ENCODE measurements at places on chromosomes 2 and 18.

DNA sequence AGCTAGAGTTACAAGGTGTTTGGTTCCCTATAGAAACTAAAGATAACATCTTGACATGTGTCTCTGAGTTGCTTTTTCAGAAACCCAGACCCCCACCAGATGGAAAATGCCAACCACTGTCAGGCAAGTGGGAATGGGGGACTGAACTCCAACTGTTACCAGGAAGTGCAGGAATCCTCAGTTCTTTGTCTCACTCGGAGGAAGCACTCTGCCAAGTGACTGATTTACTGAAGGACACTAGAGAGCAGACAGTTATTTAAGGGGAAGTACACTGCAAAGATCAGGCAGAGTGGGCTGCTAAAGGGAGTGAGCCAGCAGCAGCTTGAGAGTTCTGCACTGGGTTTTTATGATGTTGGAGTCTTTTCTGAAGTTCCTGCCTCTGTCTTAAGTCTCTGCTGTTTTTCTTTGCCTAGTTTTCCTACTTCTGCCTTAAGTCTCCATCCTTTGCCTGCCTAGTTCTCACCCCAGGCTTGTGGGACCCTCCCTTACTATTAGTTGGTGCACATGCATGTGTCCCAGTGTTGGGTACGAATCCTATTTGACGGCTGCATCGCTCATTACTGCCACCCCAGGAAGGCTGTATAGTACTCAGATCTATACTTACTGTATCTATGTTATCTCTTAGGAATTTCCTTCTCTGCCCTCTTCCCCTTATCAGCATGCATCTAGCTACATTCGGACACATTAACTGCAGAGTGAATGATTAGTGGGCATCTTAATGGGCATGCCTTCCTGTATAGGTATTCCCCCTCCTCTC lies 97.1 kb downstream of the TEX51 start:
- no peak for DNase-seq

DNA sequence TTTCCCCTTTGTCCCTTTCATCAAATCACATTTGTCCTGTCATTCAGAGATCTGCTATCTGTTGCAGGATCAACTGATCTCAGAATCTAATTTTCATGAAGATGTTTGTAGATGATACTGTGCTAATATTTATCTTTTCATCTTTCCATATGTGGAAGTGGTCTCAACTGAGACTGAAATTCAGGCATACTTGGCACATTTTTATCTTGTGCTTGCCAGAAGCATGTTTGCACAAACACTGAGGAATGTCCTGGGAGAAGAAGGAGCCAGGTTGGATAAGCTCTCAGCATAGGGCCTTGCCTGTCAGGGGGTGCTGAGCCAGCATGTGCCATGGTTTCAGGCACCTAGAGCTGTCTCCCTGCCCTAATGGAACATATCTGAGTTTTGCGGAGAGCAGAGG lies 24.5 kb upstream of the MMADHC start:
- no peak for DNase-seq

- DNase-seq = no peak
These were observed 28.1 kb downstream of the CCDC68 start for GRCh38 chr18:54931152-54931551.

DNA sequence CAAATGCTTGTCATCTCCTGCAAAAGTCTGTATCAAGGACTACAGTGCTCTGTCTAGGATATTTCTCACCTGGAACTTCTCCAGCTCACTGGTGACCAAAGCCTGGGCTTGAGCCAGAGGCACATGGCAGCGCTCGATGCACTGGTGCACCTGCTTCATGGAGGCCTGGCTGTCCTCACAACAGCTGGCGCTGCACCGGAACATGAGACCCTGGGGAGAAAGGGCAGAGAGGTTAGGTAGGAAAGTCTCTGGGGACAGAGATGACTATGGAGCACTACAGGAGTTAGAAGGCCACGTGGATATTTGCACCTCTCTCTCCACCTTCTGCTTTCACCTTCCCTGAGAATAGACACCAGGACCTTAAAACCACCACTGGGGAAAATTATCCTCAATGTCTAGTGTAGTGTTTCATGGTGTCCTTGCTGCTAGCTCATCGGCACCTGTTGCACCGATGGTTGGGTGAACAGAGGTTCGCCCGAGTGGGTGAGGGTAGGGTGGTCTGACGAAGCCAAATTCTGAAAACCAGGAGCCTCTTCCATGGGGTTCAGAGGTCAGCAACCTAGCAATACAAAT lies 1.0 kb downstream of the FAM136A start:
- no peak for DNase-seq

DNA sequence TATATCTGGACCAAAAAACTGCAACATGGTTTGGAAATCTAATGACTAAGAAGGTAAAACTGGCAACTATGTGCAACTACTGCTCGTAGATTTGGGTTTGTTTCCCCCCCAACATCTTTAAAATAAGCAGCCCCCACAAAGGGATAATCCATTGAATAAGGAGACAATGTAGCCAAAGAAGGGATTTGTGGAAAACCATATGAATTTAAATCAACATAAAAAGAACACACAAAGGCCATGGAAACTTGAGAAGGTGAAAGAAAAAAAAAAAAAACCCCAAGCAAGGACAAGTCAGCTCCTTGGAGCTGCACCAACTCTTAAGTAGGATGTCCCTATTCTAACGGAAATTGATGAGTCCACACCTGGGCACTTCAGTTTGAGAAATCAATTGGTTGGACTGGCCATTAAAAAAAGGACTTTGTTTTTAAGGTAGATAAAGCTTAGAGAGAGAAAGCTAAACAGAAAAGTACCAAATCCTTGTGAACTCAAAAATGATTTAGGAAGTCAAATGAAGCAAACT lies 53.7 kb upstream of the ST8SIA5 start:
- no peak for DNase-seq

DNA sequence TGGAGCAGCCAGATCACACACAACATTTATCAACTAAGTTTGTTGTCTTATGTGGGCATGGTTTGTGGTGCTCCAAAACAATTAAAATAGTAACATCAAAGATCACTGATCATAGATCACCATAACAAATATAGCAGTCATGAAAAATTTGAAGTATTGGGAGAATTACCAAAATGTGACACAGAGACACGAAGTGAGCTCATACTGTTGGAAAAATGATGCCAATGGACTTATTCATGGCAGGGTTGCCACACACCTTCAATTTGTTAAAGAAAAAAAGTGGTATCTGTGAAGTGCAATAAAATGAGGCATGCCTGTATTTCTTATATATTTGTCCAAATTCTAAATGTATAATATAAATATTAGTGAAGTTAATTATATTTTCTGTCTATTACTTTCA lies 42.9 kb upstream of the CABYR start:
- no peak for DNase-seq

GRCh38 chr2:168192839-168193616 lies 54.4 kb downstream of the STK39 start:
- no peak for DNase-seq

DNA sequence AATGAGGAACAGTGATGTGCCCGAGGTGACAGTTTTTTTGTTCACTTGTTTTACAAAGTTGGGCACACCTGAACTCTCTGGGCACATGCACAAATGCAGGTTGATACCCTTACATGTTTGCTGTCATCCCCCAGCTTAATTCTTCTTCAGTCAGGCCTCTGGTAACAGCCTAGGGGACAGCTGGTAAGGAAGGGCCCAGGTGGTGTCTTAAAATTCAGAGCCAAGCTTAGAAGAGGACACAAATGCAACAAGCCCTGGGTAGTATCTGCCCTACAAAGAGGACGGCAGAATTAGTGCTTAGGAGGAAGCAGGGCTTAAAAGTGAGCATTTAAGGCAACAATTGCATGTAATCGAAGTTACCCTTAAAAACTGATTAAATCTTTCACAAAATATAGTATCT lies 171.9 kb upstream of the ACAA2 start:
- no peak for DNase-seq

DNA sequence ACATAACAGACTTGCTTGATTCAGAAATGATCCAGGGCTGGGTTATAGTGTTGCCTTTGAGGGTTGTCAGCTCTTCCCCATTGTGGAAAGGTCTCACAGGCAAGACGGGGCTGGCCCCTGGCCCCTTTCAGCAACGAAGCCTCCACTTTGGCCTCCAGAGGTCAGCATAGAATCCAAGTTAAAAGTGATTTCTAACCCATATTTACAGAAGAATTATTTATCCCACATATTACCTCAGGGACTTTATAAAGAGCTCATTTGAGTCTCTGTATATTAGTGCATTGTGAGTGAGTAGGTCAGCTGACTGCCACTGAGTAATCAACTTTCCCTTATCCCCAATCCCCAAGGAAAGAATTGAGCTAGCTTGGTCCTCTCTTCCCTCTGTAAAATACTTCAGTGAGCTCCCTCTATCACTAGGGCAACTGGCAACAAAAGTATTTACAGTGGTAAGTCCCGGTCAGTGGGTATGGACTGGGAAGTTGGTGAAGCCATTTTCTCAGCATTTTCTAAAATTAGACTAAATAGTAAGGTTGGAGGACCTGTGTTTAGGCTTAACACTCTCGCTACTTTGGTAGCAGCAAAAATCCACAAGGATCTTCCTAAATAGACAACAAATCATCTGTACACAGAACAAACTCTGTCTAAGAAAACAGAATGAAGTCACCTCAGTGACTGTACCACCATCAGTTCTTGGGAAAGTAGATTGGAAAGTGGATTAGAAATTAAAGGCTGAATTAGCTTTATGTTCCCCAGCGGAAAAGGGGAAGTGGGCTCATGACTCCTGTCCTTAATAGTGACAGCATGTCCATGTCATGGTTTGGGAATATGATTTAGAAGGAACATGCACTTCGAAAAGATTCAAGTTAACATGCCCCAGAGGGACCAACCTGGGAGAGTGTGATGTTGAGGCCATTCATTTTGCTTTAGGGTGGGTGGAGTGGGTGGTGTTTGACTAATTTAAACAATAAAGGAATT lies 171.0 kb upstream of the SIX3 start:
- DNase-seq = no peak

GRCh38 chr18:9740071-9740470 lies 32.0 kb downstream of the RAB31 start:
- DNase-seq = no peak

DNA sequence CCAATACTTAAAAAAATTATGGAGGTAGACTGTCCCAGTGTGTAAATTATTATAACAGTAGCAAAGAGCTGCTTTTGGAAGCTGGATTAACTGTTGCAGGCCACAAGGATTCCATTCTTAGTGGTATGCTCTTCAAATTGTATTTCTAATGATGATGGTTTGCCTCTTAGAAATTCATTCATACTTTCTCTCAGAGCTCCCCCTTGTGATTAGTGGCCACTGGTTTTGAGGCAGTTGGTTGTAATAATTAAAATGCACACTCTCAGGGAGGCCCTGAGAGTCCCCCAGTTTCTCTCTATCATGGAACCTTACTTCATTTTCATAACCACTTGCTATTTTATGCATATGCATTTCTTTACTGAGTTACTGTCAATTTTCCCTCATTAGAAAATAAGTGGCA lies 122.5 kb downstream of the PLA2R1 start:
- no peak for DNase-seq

- DNase-seq = no peak
These were observed at the start of gene CSRNP3 for GRCh38 chr2:165469417-165469816. Gene CSRNP3, plus strand, starts transcription at chr2:165469698. Its CDS starts 125,368 bp downstream, at chr2:165595066.

DNA sequence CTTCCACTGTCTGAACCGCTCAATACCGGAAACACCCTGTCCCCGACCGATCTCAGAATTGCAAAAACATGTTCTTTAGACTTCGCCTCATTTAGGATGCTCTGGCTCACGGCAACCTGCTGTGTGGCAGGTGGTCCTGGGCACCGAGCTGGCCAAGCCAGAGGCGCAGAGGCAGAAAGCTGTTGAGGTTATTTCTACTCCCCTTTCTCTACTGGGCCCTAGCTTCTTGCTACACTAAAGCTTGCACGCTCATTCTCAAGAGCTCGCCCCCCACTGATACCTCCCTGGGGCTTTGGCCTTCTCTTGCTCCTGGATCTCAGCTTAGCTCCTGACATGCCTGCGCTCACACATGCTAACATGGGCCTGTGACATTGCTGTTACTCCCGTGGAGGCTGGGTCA lies 417.4 kb downstream of the LPIN1 start:
- DNase-seq = no peak

GRCh38 chr2:29314816-29315571 lies 199.8 kb downstream of the CLIP4 start:
- DNase-seq = no peak

GRCh38 chr2:168089200-168089599 lies 158.2 kb downstream of the STK39 start:
- no peak for DNase-seq

DNA sequence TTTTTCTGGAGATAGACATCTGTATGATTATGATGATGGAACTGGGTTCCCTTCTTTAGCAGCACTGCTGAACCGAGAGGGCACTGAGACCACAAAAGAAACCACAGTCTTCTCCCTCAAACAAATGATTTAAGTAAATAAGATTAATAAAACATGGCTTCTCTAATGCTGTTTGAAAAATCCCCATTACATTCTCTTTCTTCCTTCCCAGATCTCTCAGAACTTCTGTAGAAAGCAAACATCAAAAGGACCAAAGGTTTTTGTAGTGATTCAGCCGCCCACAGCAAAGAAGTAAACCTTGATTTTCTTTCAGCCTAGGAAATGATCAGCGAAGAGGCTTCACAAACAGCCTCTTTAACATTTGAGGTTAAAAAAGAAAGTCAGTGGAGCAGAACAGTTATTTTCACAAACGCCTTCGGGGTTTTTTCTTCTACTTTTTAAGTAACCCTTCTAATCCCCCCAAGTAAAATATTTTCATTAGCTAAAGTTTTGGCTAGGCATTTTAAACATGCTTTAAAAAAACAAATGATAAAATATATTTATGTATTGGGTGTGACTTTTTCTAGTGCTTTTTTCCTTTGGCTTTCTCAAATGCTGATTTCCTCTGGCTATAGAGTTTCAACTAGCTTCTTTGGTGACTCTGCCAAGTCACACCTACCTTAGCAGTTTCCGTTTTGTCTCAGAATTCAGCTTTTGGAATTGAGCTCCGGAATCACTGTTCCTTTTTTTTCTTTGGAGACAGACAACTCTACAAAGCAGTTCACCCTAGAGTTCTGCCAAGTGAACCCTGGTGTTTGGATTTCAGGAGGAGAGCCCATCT lies 89.6 kb downstream of the UPP2 start:
- DNase-seq = no peak

- no peak for DNase-seq
These were observed 4.0 kb downstream of the PTPN2 start for GRCh38 chr18:12879840-12880540.

- no peak for DNase-seq
These were observed 82.5 kb downstream of the EDAR start for GRCh38 chr2:108906403-108907077.

GRCh38 chr2:96895746-96896651 lies 26.1 kb upstream of the SEMA4C start:
- no peak for DNase-seq

GRCh38 chr2:175030380-175031271 lies 25.4 kb upstream of the CHN1 start:
- no peak for DNase-seq

GRCh38 chr2:205759732-205760131 lies 77.4 kb downstream of the NRP2 start:
- no peak for DNase-seq

GRCh38 chr18:10421859-10422258 lies 32.6 kb upstream of the APCDD1 start:
- no peak for DNase-seq

GRCh38 chr2:179447839-179448447 lies 183.3 kb upstream of the SESTD1 start:
- no peak for DNase-seq

- DNase-seq = no peak
These were observed 64.2 kb upstream of the LMAN1 start for GRCh38 chr18:59423259-59423658.

GRCh38 chr2:64367444-64368232 lies 86.3 kb upstream of the LGALSL start:
- DNase-seq = no peak

- DNase-seq = no peak
These were observed 1.5 kb downstream of the XRCC5 start for GRCh38 chr2:216110620-216111019.

All from GM18507 (cell line).